ENCODE measurements at places on chromosomes 12 and 14.

DNA sequence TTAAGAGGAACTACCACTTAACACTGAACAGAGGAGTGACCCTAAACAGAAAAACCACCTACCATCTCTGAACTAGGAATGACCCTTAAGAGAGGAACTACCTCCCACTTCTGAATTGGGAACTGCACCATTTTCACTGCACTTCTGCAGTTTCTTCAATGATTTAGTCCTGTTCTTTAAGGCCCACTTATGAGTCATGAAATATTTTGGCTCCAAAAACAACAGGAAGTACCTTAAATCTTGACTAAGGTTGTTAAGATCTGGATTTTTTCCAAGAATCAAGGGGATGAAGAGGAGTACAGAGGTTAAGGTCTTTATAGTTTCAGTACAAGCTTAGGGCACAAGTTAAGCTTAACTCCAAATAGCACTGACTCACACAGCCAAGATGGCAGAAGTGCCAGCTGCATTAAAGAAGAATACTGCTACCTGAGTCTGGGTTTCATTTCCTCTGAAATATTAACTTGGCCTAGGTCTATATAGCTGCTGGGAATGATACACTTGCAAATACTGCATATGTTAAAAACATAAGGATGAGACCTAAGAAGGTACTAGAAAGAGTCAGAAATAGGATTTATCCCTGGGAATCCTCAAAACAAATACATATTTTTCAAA lies 4.2 kb downstream of the NPC2 start:
- DNase-seq, result peak; percentile 69

DNA sequence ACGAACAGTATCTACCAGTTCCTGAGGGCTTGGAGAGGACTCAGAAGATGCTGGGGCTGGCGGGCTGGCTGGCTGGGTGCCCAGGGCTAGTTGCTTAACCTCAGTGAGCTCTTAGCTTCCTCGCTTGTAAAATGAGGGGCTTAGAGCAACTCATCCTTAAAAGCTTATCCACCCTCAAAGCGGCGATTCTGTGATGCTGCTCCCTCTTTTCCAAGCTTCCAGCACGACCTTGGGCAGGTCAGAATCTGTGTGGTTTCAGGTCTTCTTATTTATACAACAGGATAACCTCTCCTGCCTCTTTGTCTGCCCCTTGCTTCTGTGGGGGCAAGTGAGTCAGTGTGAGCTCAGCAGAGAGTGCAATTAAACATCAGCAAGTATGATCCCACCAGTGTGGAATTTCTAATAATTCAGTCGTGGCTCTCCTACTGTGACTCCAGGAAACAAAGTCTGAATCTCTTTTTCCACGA lies 281.8 kb downstream of the KSR2 start:
- DNase-seq, result peak; percentile 89

GRCh38 chr12:92947589-92948215 lies 18.6 kb upstream of the EEA1 start:
- DNase-seq, result no peak

- no peak for DNase-seq
Observed at GRCh38 chr12:76375470-76375869, 27.3 kb upstream of the BBS10 start.

- DNase-seq, result peak; percentile 93
Observed at GRCh38 chr14:35385042-35385839, 19.3 kb downstream of the NFKBIA start.

DNA sequence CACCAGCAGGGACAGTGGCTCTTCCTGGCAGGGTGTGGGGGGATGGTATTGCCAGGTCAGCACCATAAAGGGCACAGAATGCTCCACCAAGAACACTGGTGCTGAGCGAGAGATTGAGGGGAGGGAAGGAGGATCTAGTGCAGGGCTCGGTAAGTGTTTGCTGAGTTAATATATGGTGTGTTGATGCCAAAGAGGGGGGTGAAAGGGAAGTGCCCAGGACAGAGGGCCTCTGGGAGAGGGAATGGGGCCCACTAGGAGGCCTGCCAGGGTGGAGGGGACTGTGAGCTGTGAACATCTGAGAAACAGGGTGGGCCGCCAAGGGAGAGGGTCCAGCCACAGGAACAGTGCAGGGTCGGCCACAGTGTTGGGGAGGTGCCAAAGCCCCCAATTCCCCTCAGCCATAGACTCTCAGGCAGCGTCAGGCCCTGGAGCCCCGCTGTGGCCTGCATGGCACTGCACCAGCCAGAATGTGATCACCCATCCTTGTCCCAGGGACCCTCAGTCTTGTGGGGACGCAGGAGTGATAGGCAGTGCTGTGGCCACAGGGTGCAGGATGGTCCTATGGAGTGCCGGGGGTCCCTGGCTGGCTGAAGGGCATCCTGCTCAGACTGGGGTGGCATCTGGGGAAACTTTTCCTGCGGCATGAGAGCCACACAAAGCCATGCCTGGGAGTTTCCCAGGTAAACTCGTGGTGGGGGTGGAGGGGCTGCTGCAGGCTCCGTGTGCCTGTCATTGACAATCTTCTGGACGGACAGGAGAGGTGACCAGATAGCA lies 11.9 kb downstream of the RIN3 start:
- no peak for DNase-seq

DNA sequence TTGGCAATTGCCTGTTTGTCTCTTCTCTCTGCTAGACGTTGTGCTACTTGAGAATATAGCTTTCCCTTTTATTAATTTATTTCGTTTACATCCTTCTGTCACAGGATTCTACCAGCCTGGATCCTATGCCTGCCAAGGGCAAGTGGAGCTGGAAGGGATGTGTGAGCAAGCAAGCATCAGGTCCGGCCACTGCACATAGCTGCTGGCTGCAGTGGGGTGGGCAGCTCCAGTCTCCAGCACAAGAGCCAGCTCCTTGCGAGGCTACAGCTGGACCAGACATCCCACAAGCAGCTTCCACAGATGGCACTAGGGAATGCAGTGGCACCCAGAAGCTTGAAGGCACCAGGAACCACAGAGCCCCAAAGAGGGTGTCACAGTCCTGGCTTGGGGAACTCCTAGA lies 225.0 kb downstream of the KCNC2 start:
- DNase-seq, result no peak

- no peak for DNase-seq
Observed at GRCh38 chr12:125169870-125170269, 104.6 kb downstream of the AACS start.

- no peak for DNase-seq
Observed at GRCh38 chr12:55696141-55696540, 11.6 kb downstream of the ITGA7 start.

GRCh38 chr14:90995785-90996184 lies 64.7 kb downstream of the RPS6KA5 start:
- DNase-seq, result no peak

- DNase-seq, result no peak
Observed at GRCh38 chr12:94706250-94706661, 55.9 kb upstream of the TMCC3 start.

GRCh38 chr12:54561164-54561563 lies 11.8 kb downstream of the PDE1B start:
- DNase-seq, result no peak

DNA sequence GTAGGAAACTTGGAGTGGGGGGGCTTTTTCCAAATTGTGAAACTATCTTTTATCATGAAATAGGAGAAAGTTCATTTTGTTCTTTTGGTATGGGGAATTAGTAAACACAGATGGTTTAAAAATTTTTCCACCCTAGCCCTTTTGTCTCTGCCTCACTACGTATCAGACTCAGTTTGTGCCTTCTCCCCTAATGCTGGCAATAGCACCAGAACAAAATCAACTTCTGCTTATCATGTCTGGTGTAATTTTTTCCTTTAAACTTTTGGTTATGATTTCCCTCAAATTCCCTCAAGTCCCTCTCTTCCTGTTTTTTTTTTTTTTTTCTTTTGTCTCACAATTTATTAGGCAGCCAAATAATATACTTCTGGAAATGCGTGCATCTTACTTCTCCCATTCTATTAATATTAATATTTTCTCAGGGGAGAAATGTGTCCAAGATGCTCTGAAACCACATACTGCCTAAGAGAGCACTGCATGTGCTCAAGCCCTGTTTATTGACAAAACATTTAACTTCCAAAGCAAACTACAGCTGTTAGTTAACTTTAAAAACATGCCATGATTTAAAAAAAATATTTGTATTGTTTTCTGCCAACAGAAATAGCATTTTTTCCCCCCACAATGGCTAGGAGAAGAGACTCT lies 35.4 kb downstream of the TESPA1 start:
- no peak for DNase-seq

DNA sequence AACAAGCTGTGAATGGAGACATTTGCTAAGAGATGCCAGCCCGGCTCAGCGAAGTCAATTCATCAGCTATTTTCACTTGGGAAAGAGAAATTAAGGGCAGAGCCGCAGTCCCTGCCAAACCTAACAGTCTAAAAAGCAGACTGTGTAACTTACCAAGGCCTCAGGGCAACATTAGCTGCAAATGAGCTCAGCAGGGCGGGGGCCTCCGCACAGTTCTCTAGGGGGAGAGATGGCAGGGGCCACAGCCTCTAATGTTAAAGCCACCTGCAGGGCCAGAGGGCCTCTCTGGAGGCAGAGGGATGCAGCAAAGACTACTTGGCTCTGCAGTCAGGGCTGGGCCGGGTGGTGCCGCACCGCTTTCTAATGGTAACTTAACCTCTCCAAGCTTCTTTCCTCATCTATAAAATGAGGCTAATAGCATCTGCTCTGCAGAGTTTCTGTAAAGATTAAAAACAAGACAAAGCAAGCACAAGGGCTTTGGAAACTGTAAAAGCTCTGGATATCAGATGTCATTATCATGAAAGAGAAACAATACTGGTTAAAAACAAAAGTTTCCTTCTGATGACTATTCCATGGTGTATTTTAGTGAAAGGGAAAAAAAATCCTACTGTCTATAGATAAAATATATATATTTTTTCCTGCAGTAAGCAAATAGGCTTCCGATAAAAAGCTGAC lies 13.4 kb upstream of the GPRC5A start:
- no peak for DNase-seq

DNA sequence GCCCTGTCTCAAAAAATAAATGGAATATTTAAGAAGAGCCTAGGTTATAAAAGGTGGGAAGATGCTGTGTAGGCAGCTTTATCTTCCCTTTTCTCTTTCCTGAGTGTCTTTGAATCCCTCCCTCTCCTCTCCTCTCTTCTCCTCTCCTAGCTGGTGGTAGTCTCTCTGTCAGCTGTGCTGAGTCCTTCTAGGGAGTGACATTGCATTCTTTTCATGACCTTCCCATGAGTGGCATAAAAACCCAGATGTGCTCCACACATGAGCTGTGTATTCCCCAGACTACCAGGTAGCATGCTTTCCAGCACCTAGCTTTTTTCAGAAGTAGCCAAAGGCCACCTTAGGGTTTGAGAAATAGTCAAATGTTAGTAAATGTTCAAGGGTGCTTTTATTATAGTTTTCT lies 23.6 kb downstream of the SAMD4A start:
- DNase-seq, result no peak

- no peak for DNase-seq
Observed at GRCh38 chr14:65335411-65335947, 77.1 kb upstream of the FUT8 start.

- DNase-seq, result no peak
Observed at GRCh38 chr12:79563021-79563740, 127.6 kb downstream of the PAWR start.

- DNase-seq, result peak; percentile 31
Observed at GRCh38 chr12:64998371-64999147, 122.5 kb downstream of the WIF1 start.

- peak; percentile 33 for DNase-seq
Observed at GRCh38 chr14:105075379-105076295, 10.4 kb upstream of the GPR132 start.

GRCh38 chr14:40847480-40847879 lies 759.2 kb upstream of the LRFN5 start:
- DNase-seq, result no peak

- DNase-seq, result no peak
Observed at GRCh38 chr14:92892589-92892988, 30.4 kb upstream of the CHGA start.

GRCh38 chr12:26380897-26381296 lies 185.5 kb downstream of the SSPN start:
- no peak for DNase-seq

DNA sequence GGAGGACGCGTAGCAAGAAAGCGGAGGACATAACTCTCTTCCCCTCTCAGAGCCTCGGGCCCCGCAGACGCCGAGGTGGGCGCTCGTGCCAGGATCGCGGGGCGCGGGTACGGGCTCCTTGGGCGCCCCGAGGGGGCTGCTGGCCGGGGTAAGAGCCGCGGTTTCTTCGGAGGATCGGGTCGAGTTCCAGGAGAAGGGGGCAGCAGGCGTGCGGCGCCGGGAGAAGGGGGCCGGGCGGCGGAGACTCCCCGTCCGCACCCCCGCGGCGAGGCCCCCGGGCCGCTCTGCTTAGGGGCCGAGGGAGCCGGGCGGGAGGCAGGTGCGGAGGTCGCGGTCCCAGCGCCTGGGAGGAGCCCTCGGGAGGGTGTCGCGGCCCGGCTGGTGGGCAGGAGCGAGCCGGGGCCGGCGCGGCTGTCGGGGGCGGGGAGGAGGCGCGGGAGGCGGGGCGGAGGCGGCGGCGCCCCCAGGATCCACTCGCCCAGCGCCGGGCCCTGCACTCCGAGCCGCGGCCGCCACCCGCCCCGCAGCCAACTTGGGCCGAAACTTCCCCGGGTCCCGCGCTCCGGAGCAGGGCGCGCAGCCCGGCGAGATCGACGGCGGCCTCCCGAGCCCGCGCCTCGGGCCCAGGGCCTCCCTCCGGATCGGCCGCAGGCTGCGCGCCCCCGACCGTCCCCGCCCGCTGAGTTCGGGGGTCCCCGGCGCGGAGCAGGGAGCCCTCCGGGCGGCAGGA lies 64.4 kb downstream of the FBXL14 start:
- DNase-seq, result peak; percentile 47

- DNase-seq, result no peak
Observed at GRCh38 chr12:132395908-132396305, 66.5 kb upstream of the GALNT9 start.

GRCh38 chr12:65171073-65171472 lies 1.7 kb downstream of the LEMD3 start:
- no peak for DNase-seq

- DNase-seq, result peak; percentile 12
Observed at GRCh38 chr12:22631863-22632463, 7.0 kb downstream of the ETNK1 start.

- DNase-seq, result no peak
Observed at GRCh38 chr14:103516426-103517173, 6.0 kb downstream of the CKB start.

DNA sequence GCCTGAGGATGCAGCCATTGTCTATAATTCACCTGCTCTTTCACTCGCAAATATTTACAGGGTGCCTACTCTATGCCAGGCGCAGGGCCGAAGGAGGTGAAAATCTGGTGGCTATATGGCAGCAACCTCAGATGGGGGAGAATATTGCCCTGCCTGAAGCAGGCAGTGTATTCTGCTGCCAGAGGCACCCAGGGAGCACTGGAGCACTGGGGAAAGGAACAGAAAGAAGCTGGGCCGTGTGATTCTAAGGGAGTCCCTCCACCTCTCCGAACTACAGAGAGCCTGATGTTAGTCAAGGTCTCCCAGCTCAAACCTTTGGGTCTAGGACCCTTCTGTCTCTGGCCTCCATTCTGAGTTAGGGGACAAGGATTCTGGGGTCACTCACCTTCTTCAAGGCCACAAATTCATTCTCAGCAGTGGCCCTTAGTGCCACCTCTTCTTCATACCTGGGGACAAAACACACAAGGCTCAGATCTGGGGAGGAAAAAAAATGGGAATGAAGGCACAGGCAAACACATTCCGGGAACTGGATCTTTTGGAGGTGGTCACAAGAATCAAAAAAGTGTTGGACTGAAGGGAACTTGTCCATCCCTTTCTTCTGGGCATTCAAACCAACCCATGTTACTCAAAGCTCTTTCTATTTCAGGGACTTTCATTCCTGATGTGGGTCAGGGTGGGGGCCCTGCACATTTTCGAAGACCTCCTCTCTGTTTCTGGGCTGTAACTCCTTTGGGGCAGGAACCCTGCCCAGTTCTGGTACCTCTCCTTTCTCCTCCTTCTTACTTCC lies 19.3 kb upstream of the KRT86 start:
- no peak for DNase-seq
